ENCODE measurements at places on chromosomes 1 and 21.

GRCh38 chr1:92095874-92096273 lies 15.7 kb downstream of the BTBD8 start:
- DNase-seq, result no peak

DNA sequence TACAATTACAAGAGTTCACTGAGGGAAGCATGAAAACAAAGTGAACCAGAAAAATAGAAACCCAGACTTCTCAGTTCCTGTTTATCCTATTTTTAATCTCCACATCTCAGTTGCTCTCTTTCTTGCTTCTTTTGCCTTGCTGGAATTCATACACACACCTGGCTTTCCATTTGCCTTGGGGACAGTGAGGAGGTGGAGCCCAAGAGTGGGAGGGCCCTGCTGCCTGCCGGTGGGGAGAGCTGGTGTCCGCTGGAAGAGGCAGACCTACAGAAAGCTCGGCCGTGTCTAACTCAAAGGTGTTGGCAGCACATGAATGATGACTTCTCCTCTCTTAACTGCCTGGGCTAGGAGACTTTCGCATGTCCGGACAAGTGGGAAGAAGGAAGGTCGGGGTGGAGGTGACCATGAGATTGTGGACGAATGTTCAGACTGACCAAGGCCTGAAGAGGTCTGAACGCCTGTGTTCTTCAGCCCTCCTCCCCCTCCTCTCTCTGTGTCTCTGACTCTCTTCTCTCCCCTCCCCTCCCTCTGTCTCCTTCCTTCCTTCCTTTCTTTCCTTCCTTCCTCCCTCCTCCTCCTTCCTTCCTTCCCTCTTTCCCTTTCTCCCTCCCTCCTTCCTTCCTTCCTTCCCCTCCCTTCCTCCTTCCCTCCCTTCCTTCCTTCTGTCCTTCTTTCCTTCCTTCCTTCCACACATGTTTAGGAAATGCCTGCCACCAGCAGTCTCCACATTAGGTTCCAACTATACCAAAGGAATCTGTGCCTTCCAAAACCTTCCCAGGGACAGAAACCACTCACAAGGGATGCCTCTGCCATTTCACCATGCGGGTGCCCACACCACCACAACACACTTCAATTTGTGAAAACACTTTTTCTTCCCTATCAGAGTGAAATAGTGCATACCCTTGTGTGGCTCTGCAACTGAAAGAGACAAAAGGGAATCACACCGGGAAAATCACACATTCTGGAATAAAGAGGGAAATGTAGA lies 157.3 kb upstream of the RUNX1 start:
- no peak for DNase-seq

- no peak for DNase-seq
Measured at GRCh38 chr1:212359794-212360479, 54.7 kb downstream of the PACC1 start.

- DNase-seq, result no peak
Measured at GRCh38 chr1:157091186-157091585, 8.4 kb downstream of the ETV3L start.

GRCh38 chr1:51829058-51829457 lies 49.5 kb downstream of the NRDC start:
- no peak for DNase-seq

GRCh38 chr1:27398405-27399149 lies 6.2 kb downstream of the GPR3 start:
- no peak for DNase-seq

GRCh38 chr1:153393926-153394325 lies 3.1 kb upstream of the S100A8 start:
- DNase-seq, result no peak

DNA sequence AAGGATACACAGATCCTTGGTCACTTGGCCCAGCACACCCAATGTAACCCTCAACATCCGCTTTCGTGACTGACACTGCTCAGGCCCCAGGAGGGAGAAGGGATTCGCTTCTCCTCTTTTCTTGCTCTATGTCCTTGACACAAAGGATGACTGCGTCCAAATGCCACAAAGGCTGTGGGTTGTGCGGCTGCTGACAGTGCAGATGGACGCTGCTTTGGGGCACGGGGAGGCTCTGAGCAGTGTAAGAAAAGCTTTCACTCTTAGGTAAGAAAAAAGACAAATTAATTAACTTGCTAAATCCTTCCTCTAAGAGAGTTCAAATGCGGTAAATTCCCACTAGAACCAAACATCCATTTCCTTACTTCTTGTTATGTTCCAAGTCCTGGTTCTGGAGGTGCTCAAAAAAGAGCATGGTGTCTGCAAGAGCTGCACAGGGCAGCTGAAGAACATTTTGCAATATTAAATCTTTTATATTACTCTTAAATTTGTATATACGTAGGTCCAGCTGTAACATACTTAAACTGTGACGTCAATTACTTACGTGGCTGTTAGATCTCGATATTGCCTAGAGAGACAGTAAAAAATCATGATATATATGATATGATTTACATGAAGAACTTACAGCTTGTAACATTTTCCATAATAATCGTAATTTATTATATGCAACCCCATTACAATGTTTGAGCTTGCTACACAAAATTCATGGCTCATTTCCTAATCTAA lies 19.4 kb upstream of the EPHB2 start:
- DNase-seq, result no peak

GRCh38 chr1:67211589-67212563 lies 45.6 kb downstream of the IL23R start:
- peak; percentile 67 for DNase-seq

DNA sequence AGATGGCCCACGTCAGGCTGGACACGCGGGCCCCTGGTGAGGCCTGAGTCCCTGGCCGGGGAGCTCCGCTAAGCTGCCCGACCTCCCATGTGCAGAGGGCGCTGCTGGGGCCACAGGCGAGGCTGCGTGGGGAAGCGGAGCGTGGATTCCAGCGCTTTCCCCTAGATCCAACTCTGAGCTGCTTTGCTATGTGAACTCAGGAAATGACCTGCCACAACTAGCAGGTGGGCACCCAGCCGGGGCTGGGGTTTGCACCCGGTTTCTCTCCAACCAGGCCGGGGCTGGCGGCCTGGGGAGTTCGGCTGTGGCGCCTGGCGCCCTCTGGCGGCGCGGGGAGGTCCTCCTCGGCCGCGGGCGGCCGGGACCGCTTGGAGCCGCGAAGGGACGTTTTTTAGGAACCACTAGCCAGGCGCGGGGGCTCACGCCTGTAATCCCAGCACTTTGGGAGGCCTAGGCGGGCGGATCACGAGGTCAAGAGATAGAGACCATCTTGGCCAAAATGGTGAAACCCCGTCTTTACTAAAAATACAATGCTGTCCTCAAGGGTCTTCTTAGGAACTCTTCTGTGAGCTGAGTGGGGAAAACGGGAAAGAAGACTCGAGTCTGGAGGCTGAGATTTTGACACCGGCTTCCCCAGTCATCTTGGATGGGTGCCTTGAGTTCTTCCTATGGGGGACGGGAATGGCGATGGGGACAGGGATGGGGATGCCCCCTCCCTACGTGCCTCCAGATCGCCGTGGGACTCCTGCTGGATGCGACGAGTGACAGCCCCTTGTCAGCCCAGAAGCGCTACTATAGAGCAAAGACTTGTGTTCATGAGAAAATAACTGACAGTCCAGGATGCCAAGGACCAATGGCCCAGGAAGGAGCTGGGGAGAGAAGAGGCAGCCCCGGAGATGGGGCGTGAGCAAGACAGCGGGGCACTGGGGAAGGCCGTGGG lies 12.6 kb downstream of the PYCR2 start:
- peak; percentile 78 for DNase-seq

GRCh38 chr21:44571296-44571695 lies 2.2 kb upstream of the KRTAP10-4 start:
- no peak for DNase-seq

DNA sequence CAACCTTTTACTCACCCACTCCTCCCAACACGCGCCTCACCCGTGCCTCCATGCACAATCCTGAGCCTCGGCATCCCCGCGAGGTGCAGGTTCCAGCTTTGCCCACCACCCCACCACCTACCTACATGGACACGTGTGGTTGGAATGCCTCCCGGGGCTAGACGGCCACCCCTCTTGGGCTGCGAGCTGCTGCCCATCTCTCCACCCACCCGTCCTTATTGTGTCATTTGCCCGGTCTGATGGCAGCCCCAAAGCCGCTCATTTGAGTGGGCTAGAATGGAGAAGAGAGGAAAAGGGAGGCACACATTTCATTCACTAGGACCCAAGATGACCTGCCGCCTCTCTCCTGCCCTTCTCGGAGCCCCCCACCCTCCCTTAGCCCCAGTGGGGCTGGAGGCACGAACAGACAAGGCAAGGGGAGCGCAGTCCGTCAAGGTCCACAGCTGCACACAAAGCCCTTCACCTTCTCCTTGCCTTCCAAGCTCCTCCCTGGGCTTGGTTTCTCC lies 785 bp downstream of the ZNF697 start:
- no peak for DNase-seq

- DNase-seq, result no peak
Measured at GRCh38 chr1:157478030-157478429, 74.3 kb downstream of the FCRL5 start.

- no peak for DNase-seq
Measured at GRCh38 chr1:40432644-40433390, 17.5 kb upstream of the ZFP69B start.

- DNase-seq, result no peak
Measured at GRCh38 chr1:212500351-212500750, 67.6 kb downstream of the NENF start.

- no peak for DNase-seq
Measured at GRCh38 chr21:28602546-28602945, 390.1 kb downstream of the LTN1 start.

DNA sequence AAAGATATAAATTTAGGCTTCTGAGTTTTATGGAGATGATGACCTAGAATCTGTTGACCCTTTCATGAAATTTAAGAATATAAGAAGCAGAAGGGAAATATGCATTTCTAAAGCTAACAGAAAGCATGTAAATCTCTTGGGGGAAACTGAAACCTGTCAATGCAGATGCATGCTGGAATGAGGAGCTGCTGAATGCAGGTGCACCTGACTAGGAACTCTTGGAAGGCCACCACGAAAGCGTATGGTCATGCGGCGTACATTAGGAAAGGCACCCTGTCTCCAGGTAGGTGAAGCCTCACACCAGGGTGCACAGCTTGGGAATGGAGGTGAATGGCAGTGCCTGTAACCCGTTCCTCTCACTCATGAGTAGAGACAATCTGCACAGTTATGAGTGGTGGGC lies 309.7 kb downstream of the SEC16B start:
- no peak for DNase-seq

DNA sequence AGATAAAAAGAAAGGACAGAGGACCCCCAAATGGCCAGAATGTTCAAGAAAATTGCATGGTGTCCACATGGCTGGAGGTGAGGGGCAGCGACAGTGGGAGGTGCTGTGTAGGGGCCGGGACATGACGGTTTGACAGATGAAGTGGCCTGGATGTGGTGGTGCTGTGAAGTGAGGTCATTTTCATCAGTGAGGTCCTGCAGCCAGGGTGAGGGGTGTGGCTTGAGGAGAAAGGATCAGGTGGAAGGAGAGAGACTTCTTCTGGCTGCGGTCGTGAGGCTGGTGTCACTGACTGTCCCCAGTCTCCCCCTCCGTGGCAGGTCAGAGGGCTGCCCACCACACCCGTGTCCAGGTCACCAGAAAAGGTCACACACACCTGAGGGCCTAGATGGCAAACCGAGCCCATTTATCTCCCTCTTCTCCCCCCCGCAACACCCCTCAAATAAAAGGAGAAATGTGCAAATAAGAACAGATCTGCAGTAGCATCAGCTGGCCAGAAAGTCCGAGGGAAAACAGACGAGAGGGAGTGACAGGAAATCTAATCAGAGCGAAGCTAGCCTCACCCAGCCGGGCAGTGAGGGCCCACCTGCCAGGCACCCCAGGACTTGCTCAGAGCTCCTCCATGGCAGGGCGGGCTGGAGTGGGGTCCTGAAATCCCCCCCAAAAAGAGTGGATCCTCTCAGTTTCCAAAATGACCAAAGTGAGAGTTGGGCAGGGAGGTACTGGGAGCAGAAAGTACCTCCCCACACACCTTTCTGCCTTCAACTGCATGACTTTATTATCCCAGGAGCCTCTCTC lies 148.5 kb upstream of the EDN2 start:
- DNase-seq, result no peak

GRCh38 chr1:59418363-59419144 lies 121.7 kb downstream of the FGGY start:
- DNase-seq, result no peak

GRCh38 chr1:40973912-40974311 lies 5.6 kb upstream of the CTPS1 start:
- no peak for DNase-seq

GRCh38 chr1:180598333-180598974 lies 33.4 kb upstream of the XPR1 start:
- DNase-seq, result no peak

GRCh38 chr1:62429581-62429980 lies 7.3 kb upstream of the USP1 start:
- no peak for DNase-seq

GRCh38 chr21:38531591-38531990 lies 33.3 kb upstream of the ERG start:
- no peak for DNase-seq

- no peak for DNase-seq
Measured at GRCh38 chr1:68329096-68329835, 96.9 kb upstream of the WLS start.

DNA sequence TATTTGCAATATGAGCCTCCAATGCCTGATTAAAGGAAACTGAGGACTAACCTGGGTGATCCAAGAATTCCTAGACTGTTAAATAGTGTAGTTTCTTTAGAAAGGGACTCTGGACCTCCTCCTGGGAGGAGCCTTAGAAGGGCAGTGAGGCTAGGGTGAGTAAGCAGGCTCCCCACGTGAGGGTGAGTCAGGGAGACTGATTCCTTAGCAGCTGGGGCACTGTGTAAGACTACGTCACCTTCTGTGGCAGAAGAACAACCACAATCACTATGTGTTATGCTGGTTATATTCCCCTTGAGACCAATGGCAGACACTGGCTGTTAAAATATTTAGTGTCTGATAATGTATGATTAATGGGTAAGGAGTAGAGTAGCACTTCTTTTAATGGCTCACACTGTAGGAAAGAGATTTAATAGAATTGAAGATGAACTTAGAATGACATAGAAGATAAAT lies 53.3 kb upstream of the SYT14 start:
- DNase-seq, result peak; percentile 23

DNA sequence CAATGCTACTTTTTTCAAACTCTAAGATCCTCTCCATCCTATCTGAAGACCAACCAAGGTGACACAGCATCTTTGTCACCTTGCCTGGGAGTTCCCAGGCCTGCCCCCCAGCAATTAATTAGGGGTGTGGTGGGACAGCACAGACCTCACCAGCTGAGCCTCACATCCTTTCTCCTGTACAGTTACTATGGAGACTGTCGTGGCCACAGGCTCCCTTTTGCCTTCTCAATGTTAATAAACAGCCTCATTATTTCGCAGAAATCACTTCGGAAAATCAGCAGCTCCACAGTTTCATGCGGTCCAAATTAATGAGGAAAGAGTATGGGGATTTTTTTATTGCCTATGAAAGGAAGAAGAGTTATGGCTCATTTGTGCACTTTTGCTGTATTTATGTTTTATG lies 378.3 kb downstream of the NPHP4 start:
- DNase-seq, result no peak

DNA sequence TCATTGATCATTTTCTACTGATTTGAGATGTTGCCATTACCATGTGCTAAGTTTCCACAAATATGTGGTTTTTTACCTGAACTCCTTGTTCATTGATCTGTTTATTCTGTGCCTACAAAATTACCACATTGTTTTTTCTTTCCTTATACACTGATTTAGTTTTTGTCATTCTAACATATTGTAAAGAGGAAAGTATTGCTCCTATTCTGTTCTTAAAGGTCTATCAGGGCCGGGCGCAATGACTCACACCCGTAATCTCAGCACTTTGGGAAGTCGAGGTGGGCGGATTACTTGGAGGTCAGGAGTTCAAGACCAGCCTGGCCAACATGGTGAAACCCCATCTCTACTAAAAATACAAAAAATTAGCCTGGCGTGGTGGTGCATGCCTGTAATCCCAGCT lies 75.1 kb downstream of the CAMTA1 start:
- no peak for DNase-seq
